ENCODE measurements at places on chromosomes 5 and 9. TPM values are rescaled to one million over a fixed set of nuclear protein-coding genes. Genes with fewer than 3 reads are reported as not detected.

DNA sequence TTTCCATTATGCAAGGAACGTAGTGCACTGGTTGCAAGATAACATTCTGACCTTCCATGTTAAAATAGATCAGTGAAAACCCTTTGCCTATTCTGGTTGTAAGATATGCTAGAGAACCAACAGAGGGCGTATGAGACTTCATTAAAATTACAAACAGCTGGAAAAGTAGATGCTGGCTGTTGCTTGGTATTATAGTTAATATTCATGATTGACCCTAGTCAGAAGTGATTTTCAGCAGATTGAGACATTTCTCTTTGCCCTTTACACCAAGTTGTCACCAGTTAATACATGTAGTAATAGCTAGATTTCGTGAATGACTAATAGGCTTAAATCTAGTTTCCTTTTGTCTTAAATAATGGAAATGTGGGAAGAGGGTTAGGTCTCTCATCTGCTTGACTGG, 13.8 kb upstream of the FGF18 start:
- DNase-seq = no peak

- DNase-seq = no peak
Measured at GRCh38 chr9:18441261-18441660, 32.7 kb upstream of the ADAMTSL1 start.

DNA sequence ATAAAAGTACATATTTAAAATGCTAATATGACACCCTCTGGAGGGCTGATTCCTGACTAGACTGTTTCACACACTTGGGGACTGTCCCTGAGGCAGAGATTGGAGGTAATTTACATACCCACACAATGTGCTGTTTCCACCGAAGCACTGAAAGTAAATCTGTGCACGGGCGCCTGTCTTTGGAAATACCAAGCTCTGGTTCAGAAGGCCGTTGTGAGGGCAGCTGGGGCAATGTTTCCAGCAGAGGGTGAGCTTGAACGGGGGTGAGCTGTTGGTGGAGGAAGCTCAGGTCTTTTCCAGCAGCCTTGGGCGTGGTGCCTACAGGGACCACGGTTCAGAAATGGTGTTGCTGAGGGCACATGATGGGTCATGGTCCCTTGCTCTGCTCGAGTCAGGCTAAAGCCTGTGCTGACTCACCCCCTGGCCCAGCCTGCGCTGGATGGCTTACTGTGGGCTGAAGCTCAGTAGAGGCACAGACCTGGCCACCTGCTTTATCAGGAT, 25.8 kb upstream of the HMCN2 start:
- DNase-seq = no peak

GRCh38 chr5:118009741-118010297, 978.5 kb downstream of the DTWD2 start:
- DNase-seq = no peak

DNA sequence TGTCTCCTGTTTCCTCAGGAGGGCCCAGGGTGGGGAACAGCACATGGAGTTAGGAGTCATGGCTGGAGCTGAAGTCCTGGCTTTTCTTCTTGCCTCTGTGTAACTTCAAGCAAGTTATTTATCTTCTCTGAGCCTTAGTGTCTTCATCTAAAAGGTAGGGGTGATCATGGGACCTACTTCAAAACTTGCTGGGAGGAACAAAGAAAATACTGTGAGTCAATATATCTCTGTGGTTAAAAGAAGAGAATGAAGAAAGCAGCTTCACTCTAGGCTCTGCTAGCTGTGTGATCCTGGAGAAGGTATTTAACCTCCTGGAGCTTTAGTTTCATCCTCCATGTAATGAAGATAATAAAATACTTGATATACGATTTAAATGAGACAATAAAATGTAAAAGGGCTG, 26.5 kb downstream of the AFAP1L1 start:
- no peak for DNase-seq

DNA sequence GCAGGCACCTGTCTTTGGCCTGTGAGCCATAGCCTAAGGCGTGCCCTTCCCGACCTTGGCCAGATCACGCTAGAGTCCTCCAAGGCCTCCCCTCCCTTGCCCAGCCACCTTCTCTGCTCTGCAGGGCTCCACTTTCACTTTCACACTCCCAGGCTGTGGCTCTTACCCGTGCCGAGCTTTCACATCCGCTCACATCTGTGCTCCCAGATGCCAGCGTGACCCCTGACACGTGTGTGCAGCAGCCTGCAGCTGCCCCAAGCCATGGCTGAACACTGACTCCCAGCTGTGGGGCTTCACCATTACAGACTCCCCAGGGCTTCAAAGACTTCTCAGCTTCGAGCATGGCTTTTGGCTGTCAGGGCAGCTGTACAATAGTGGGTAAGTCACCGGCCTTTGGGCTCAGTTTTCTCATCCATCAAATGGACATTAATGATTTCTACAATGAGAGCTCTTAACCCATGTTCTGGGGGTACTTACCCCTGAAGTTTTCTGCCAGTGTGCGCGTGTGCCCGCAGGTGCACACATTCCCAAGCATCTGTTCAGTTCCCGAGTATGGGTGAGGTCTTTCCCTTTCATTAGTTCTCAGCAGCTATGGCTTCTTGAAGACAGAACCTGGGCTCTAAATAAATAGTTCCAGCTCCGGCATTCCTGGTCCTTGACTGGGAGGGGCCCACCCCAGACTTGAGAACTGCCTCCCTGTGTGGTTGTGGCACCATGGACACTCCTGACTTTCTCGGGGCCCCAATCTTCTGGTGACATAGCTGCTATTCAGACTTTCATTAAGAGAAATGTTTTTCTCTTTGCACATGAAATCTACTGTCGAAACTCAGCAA, 118.6 kb downstream of the RGS3 start:
- peak; percentile 81 for DNase-seq

- DNase-seq = no peak
Measured at GRCh38 chr5:100472091-100472490, 63.1 kb upstream of the FAM174A start.

GRCh38 chr5:135985951-135986350, 31.2 kb upstream of the LECT2 start:
- no peak for DNase-seq

Gene GSN
- total RNA-seq = 786 TPM

Gene DOK3
- 23.8 TPM for total RNA-seq

DNA sequence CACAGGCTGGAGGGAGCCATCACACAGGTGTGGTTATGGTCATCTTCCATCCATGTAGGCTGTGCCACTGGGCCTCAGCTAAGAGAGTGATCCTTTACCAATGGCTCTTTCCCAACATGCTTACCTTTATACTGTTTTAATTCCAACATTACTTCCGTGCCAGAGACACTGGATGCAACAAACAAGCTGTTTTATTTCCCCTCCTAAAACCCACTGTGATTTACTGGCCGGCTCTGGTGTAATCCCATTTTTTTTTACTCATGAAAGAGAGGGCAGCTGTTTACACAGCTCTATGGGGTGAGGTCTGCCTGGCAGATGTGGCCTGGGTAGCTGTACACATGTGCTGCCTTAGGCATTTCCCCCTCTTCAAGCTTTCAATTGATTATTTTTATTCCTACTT, 58.5 kb downstream of the MACROH2A1 start:
- DNase-seq = no peak

DNA sequence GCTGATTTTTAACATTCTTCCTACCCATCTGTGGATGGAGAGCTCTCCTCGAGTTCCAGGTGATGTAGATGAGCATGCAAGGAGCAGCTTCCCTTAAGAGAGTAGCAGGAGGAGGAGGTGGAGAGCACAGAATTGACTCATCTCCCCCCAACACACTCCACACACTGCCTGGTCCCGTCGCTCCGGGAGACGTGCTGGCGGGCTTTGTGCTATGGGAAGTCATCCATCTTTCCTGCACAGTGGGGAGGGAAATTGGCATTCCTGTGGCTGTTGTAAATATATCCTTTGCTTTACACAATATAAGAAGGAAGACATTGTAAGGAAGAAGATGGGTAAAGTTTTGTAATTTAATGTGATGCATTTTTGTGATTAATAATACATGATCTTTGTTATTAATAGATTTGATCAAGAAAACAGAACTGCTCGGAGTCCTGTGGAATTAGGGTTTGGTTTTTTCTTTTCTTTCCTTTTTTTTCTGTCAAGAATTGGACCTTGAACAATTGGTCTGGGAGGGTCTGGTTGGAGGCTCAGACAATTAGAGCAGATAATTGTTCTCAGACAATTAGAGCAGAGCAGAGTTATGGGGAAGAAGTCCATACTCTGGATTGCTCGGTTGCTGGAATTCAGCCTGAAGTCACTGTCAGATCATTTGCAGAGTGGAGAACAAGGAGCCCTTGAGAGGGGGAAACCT, 297.8 kb downstream of the GADD45G start:
- no peak for DNase-seq

DNA sequence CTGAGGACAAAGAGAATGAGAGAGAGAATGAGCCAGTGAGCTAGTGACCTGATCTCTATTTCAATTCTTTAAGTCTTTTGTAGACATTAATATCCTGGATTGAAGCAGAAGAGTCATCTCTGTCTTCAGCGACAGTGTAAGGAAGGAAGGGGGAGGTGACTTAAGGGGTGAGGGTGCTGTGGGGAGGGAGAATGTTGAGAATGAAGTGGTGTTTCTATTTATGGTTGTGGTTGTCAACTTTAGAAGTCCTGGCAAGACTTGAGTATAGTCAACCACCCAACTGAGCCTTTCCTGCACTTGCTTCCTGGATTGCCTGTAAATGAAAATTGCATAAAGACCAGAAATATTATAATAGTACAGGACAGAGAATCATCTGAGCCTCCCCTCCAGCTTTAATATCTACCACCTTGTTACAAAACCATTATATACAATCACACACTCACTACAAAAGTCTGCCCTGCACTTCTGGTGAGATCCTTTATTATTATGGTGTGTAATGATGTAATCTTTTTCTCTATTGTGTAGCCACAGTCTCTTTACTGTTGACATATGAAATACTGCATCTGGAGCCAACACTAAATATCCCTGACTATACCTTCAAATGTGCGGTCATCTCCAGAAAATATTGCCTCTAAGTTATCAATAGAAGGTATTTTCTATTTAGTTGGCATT, 91.7 kb downstream of the NTRK2 start:
- DNase-seq = no peak

DNA sequence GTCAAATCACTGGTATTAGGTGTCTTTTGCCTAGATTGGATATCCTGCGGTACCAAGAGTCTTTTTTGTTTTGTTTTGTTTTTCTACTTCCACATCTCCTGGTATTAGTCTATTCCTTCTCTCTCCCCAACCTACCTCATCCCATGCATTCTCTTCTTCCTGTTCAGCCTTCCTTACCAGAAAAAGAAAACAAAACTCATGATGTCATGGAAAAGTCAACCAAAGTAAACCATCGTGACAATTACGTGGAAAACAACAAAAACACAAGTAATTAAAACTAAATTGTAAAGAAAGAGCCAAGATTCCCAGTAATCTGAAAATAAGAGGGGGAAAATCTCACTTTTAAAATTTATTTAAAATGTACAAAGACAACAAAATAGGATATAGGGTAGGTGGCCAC, 38.3 kb downstream of the TMEM167A start:
- no peak for DNase-seq

Gene CNTNAP3
- total RNA-seq = 8.1 TPM

Gene TAF11L5
- total RNA-seq = not detected

Gene ADAMTSL2
- total RNA-seq = 4.5 TPM

DNA sequence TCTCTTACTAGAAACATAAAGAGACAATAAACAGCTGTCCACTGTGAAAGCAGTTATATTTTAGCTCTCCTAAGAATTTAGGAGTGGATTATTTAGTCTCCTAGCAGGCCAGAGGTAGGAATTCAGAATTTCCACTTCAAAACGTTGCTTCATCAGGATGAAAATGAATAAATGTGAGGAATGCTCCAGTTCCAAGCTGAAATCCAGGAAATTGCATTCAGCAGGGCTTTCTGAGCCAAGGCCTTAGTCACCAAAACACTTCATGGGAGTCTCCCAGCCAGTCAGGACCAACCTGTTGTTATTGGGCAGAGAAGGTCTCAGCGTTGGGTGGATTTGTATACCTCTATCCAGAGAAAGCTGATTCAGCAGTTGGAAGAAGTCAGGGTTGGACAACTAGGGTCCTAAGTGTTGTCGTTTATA, 1040.3 kb downstream of the TLE1 start:
- DNase-seq = no peak

Gene IFNA8
- not detected for total RNA-seq

- DNase-seq = no peak
Measured at GRCh38 chr5:75672616-75673015, 44.6 kb downstream of the POC5 start.

DNA sequence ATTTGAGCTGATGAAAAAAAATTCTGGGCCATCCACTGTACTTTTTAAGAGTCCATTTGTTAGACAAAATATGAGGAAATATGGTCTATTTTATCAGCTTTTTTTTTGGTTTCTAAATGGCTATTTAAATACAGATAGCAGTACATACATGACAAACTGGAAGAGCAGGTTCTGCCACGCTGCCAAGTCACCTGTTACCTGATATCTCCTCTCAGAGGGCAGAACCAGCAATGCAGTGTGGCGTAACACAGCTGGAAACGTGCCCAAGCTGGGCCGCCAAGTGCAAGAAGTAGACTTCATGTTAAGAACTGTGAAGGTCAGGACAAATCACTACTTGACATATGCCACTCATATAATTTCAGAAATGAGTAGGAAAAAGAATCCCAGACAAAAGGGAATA, 8.1 kb downstream of the MCIDAS start:
- DNase-seq = no peak

GRCh38 chr5:143601917-143602333, 198.4 kb upstream of the NR3C1 start:
- no peak for DNase-seq

- no peak for DNase-seq
Measured at GRCh38 chr5:16723821-16724220, 107.0 kb upstream of the RETREG1 start.

GRCh38 chr5:103690676-103691075, 128.1 kb upstream of the NUDT12 start:
- no peak for DNase-seq

DNA sequence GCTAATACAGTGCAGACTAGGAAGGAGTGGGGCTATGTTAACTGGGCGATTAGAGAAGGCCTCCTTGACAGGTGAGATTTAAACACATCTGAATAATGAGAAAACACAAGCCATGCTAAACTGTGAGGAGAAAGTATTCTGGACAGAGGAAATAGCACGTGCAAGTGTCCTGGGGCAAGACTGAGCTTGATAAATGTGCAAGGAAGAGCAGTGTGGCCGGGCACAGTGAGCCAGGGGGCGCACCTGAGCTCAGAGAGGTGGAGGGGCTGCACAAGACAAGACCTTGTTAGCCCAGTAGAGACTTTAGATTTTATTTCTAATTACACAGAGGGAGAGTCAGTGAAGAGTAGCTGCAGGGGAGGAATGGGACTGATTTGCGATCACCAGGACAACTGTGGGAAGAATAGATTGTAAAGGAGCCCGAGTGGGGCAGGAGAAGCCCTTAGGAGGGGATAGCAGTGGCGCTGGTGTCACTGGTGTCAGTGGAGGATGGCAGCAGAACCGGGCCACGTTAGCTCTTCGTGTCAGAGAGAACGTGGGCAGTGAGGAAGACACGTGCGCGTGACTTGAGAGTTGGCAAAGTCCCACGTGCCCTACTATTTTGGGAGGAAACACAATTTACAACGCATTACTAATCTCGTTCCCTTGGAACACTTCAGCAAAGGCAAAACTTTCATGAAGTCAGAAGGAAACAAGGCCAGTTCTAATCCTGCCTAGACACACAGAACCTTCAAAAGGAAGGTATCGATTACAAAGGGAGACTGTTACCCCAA, 17.9 kb upstream of the C5orf47 start:
- DNase-seq = no peak

All from heart left ventricle (tissue), 16 donors.